ENCODE measurements at places on chromosomes 12 and 14. TPM values are rescaled to one million over a fixed set of nuclear protein-coding genes. Genes with fewer than 3 reads are reported as not detected.

SBNO1 gene
- 21.0 TPM for total RNA-seq

SOAT2 gene
- not detected for total RNA-seq

MON2 gene
- 92.0 TPM for total RNA-seq

DNA sequence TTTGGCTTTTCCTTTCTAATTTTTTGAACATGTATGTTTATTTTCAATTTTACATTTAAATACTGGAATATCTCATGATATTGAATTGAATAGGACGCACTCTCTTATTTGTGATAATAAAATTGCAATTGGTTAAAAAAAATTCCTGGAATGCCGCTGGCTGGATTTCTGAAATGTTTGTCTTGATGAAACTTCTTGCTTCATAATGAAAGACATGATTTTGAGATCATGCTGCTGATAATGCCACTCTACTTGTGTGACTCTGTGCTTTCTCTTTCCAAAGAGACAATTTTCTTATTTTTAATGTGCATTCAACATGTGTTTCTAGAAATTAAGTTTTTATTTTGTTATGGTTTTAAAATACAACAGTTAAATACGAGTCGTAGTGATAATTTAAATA, 465.7 kb upstream of the FAR2 start:
- no peak for DNase-seq

- DNase-seq: no peak
These were observed 140.7 kb upstream of the NOVA1 start for GRCh38 chr14:26738571-26738970.

GRCh38 chr14:23174296-23175184, 8.9 kb downstream of the SLC7A8 start:
- DNase-seq: no peak

DNA sequence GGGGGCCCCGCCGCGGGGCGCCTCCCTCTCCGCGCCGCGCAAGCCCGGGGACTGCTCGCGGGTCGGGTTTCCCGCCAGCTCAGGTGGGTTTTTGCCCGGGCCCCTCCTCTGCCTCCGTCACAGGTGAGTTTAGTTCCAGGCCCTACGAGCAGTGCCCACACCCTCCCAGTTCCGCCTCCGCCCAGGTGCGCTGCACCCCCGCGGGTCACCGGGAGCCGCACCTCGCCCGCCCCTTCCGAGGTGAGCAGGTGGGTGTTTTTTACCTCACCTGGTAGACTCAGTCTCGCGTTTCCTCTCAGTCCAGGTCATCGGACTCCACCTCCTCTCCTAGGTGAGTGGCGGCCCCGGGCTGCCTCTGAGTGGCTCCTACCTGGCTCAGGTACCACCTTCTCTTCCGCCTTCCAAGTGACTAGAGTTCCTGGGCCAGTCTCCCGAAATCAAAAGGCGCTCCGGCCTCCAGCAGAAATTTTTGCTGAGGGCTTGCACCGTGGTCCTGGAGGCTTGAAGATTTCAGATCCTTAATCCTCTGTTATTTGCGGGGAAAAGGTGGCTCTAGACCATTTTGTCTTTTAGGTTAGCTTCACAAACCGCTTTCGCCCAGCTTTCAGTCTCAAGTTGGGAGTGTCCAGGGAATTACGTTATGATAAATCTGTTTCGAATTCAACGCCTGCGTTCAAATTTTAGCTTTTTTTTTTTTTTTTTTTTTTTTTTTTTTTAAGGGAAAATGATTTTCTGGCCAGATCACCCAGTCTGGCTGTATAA, at the start of gene TMEM30B:
Gene TMEM30B, minus strand, starts transcription at position 153 of the 762 bp plus-strand sequence. CDS start 191 bp downstream, outside the sequence.
- DNase-seq: no peak
